GM12865 (cell line): ENCODE measurements at places on chromosomes 2 and 18.
A peak's percentile ranks its signal among the peaks of the same experiment; 100 is the strongest.

GRCh38 chr2:232437195-232437571 is 18.8 kb upstream of the ALPI start:
- DNase-seq = no peak

GRCh38 chr2:64212346-64212745 is 68.1 kb upstream of the PELI1 start:
- DNase-seq = peak; percentile 45

DNA sequence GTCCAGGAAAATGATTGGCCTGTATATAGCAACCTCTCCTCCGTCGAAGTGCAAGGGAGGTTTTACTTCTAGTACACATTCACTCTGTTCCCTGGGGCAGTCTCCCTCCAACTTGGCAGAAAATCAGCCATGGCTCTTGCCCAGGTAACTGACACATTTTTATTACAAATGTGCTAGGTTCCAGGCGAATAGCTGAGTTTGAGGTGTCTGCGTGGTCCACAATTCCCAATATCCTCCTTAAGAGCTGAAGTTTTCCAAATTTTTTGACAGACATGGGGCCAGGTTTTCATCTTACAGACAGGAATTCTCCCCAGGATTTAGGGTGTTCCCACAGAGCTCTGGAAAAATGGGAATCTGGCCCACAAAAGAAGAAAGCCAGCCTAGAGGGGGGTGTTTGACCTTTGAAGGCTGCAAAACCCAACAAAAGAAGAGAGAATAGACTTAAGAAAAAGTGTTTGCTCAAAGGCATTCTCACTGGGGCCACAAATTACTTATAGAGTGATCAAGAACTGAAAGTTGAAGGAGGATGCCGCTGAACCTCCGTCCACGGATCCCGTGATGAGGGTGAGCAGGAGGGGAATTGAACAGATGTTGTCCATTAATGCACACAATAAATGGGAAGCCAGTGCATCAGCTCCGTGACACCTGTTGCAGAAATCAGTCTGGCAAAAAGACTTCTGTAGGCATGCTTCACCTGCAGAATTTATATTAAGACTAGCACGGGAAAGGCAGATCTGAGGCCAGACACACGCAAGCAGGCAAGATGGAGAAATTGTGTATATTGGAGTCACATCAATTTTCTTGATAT is 242.3 kb upstream of the COPS8 start:
- DNase-seq = no peak

GRCh38 chr18:49360582-49360981 is 99.9 kb downstream of the DYM start:
- peak; percentile 30 for DNase-seq

DNA sequence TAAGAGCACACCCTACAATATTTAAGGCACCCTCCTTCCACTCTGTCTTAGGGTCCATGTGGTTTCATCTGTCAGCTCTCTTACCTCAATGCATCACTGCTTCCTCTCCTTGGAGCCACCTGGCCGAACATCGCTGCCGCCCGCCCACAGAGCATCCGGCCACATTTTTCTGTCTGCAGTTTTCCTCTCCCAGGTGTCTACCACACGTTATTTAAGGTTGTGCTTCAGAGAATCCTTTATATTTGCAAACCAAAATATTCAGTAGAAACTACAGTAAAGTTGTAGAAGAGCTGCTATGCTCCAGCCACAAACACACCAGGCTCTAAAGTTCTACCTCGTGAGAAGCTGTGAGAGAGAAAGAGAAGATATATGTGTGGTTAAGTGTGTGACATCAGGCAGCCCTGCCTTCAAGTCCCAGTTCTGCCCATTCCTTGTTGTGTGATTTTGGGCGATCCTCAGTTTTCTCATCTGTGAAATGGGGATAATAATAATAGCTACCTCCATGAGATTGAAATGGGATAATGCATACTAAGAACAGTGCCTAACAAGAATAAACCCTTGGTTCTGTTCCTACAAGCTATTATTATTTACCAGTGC is 4.9 kb upstream of the STK17B start:
- peak; percentile 94 for DNase-seq
